ENCODE measurements at places on chromosomes 3 and 15. TPM values are rescaled to one million over a fixed set of nuclear protein-coding genes. Genes with fewer than 3 reads are reported as not detected.

DNA sequence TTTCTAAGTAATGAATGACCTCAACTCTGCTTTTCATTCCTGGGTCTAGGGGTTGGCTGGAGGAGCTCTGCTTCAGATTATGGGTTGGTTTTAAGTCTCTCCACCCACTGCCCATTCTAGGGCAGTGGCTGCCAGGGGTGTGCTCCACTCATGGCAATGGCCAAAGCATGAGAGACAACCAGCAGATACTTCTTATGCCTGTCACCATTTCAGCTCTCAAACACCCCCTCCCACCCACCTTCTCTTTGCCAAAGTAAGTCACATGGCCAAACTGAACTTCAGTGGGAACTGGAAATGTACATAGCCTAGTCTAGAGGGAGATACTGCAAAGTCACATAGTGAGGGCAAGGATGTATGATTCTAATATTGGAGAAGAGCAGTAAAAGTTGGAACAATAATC is 285.3 kb downstream of the RPLP1 start:
- peaks cover 2% of the 10 kb centered on the region for H3K36me3 ChIP-seq
- H3K4me3 ChIP-seq: no peak overlapping the region
- H3K27ac ChIP-seq: no peak overlapping the region

DNA sequence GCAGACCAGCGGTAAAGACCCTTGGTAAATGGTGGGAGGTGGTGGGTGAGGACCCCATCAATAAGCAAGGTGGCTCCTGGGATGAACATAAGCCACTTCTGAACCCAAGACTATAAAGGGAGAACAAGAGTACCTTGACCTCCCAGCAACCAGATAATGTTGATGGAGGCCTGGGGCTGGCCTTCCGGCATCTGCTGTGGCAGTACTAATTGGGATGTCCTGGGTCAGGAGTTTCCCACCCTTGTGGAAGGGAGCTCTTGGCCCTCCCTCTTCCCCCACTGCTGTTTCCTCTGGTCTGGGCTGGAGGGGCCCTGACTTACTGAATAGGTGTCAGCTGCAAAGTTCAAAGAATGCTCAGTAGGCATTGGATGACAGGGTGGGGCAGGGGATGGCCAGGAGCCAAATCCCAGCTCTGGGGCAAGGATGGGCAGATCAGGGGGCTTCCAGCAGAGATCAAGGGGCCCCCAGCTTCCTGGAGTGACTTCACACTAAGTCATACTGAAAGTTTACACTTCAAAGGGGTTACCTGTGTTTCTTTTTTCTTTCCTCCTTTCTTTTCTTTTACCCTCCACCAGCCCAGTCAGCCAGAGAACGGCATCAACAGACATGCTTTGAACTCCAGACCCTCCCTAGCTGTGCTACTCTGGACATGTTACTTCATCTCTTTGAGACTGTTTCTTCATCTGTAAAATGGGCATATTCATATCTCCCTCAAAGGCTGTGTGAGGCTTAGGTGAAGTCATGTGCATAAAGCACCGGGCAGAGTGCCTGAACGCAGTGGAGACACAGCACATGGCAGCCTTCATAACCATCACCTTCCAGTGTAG is 1.5 kb downstream of the RBP1 start:
- no peak overlapping the region for H3K4me3 ChIP-seq
- DNase-seq: no peak
- H3K36me3 ChIP-seq: no peaks in the 10 kb centered on the region
- peaks cover 40% of the 10 kb centered on the region for H3K27me3 ChIP-seq

DNA sequence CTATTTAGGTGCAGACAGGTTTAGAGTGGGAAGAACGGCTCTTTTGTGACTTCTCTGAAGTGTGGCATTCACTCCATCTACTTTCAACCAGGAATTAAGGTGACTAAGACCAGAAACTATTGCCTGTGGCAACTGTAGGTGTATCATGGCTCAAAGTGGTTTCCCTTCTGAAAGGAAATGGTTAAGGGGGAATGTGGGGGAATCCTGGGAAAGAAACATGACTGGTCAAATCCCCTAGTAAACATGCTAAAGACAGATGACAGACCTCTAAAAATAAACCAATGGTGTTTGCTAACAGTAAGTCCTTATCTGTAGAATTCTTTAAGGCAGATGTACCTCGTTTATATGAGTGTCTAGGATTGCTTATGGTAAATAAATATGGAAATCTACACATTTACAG is 56.9 kb downstream of the MEGF11 start:
- no peak for DNase-seq
- H3K4me1 ChIP-seq: no peaks in the 10 kb centered on the region
- no peaks in the 10 kb centered on the region for H3K36me3 ChIP-seq
- no peak overlapping the region for H3K27ac ChIP-seq

- DNase-seq: no peak
- H3K27ac ChIP-seq: no peak overlapping the region
- no peaks in the 10 kb centered on the region for H3K36me3 ChIP-seq
- no peak overlapping the region for H3K4me3 ChIP-seq
- H3K4me1 ChIP-seq: no peaks in the 10 kb centered on the region
Observed at GRCh38 chr15:87089551-87089950, 1009.9 kb downstream of the AGBL1 start.

BNC1 gene
- total RNA-seq: not detected

- no peaks in the 10 kb centered on the region for H3K27me3 ChIP-seq
- H3K4me1 ChIP-seq: peaks cover 48% of the 10 kb centered on the region
- peak; percentile 33 for DNase-seq
- peak overlapping the region; percentile 73 for H3K27ac ChIP-seq
- H3K36me3 ChIP-seq: peaks cover 17% of the 10 kb centered on the region
- H3K4me3 ChIP-seq: peak overlapping the region; percentile 45
Observed at GRCh38 chr3:183158551-183159006, 4.0 kb downstream of the LAMP3 start.

DNAH1 gene
- 12.2 TPM for total RNA-seq

- H3K4me1 ChIP-seq: no peaks in the 10 kb centered on the region
- peaks cover 59% of the 10 kb centered on the region for H3K36me3 ChIP-seq
- no peak for DNase-seq
- H3K27ac ChIP-seq: no peak overlapping the region
Observed at GRCh38 chr15:40010686-40011085, 28.3 kb downstream of the SRP14 start.

DNAJB11 gene
- 71.0 TPM for total RNA-seq

- H3K27ac ChIP-seq: no peak overlapping the region
- no peak overlapping the region for H3K4me3 ChIP-seq
- no peak for DNase-seq
- H3K4me1 ChIP-seq: no peaks in the 10 kb centered on the region
- H3K27me3 ChIP-seq: peaks cover 3% of the 10 kb centered on the region
Observed at GRCh38 chr3:66098436-66098835, 59.7 kb upstream of the MAGI1 start.

LEO1 gene
- 36.5 TPM for total RNA-seq

SYNPR gene
- not detected for total RNA-seq

GPR62 gene
- total RNA-seq: not detected

DNA sequence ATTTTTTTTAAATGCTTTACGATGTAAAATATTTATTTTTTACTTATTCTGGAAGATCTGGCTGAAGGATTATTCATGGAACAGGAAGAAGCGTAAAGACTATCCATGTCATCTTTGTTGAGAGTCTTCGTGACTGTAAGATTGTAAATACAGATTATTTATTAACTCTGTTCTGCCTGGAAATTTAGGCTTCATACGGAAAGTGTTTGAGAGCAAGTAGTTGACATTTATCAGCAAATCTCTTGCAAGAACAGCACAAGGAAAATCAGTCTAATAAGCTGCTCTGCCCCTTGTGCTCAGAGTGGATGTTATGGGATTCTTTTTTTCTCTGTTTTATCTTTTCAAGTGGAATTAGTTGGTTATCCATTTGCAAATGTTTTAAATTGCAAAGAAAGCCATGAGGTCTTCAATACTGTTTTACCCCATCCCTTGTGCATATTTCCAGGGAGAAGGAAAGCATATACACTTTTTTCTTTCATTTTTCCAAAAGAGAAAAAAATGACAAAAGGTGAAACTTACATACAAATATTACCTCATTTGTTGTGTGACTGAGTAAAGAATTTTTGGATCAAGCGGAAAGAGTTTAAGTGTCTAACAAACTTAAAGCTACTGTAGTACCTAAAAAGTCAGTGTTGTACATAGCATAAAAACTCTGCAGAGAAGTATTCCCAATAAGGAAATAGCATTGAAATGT is 15.6 kb downstream of the THBS1 start:
- H3K27ac ChIP-seq: no peak overlapping the region
- H3K27me3 ChIP-seq: peaks cover 6% of the 10 kb centered on the region
- DNase-seq: no peak
- peaks cover 8% of the 10 kb centered on the region for H3K36me3 ChIP-seq

- DNase-seq: no peak
- H3K27me3 ChIP-seq: no peaks in the 10 kb centered on the region
- H3K4me3 ChIP-seq: no peak overlapping the region
- H3K4me1 ChIP-seq: peaks cover 12% of the 10 kb centered on the region
Observed at GRCh38 chr15:64691896-64692565, 83.4 kb downstream of the RBPMS2 start.

- DNase-seq: no peak
- peaks cover 8% of the 10 kb centered on the region for H3K27me3 ChIP-seq
- no peak overlapping the region for H3K4me3 ChIP-seq
- no peaks in the 10 kb centered on the region for H3K4me1 ChIP-seq
Observed at GRCh38 chr3:37693511-37694283, 168.0 kb upstream of the CTDSPL start.

- H3K4me1 ChIP-seq: no peaks in the 10 kb centered on the region
- H3K27ac ChIP-seq: no peak overlapping the region
- H3K36me3 ChIP-seq: no peaks in the 10 kb centered on the region
- H3K4me3 ChIP-seq: no peak overlapping the region
- no peak for DNase-seq
- H3K27me3 ChIP-seq: peaks cover 8% of the 10 kb centered on the region
Observed at GRCh38 chr15:77531191-77532000, 101.3 kb downstream of the LINGO1 start.

DNA sequence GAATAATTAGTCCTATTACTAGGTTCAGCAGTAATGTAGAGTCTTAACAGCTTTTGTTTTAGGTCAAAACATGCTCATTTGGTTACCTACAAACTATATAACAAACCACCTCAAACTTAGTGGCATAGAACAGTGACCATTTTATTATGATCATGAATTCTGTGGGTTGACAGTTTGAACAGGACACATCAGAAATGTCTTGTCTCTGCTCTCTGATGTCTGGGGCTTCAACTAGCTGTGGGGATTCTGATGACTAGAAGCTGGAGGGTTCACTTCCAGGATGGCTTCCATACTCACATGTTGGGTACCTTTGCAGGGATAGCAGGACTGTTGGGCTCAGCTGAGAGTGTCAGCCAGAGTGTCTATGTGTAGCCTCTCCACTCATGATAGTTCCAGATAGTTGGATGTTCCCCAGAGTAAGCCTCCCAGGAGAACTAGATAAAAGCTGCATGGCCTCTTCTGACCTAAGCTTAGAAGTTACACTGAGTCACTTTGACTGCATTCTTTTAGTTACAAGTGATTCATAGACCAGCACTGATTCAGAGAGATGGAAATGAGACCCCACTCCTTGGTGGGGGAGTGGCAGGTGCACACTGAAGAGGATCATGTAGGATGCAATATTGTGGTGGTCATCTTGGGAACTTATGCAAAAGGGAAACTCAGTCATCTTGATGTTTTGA is 32.6 kb downstream of the PLCL2 start:
- H3K4me3 ChIP-seq: no peak overlapping the region
- peaks cover 9% of the 10 kb centered on the region for H3K36me3 ChIP-seq
- H3K4me1 ChIP-seq: peaks cover 25% of the 10 kb centered on the region
- H3K27ac ChIP-seq: no peak overlapping the region
- DNase-seq: no peak

- DNase-seq: no peak
- no peak overlapping the region for H3K27ac ChIP-seq
- H3K36me3 ChIP-seq: peaks cover 17% of the 10 kb centered on the region
- no peak overlapping the region for H3K4me3 ChIP-seq
- H3K27me3 ChIP-seq: no peaks in the 10 kb centered on the region
Observed at GRCh38 chr3:149816986-149817385, 4.0 kb downstream of the RNF13 start.

DNA sequence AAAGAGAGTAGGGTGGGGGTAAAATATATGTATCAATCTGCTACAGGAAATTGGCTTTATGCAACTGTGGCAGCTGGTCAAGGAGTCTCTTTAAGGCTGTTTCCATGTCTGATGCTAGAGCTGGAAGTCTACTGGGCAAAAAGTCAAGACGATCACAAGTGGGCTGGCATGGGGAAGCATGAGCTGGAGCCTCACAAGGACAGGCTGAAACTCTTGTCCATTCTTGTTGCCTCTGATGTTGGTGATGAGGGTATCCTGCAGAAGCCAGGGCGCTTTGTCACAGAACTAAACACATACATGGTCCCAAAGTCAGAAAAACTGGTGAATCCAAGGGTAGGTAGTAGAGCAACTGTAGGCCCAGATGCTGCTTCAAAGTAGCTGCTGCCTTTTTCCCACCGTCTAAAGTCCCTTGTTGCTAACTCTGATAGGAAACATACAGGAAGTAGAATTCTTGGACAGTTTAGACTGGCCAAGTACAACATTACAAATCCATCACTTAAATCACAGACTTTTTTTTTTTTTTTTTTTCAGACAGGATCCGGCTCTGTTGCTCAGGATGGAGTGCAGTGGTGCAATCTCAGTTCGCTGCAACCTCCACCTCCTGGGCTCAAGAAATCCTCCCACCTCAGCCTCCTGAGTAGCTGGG is 54.2 kb downstream of the RPL39L start:
- H3K36me3 ChIP-seq: peaks cover 15% of the 10 kb centered on the region
- peaks cover 13% of the 10 kb centered on the region for H3K4me1 ChIP-seq
- no peak overlapping the region for H3K4me3 ChIP-seq
- no peak for DNase-seq

DNA sequence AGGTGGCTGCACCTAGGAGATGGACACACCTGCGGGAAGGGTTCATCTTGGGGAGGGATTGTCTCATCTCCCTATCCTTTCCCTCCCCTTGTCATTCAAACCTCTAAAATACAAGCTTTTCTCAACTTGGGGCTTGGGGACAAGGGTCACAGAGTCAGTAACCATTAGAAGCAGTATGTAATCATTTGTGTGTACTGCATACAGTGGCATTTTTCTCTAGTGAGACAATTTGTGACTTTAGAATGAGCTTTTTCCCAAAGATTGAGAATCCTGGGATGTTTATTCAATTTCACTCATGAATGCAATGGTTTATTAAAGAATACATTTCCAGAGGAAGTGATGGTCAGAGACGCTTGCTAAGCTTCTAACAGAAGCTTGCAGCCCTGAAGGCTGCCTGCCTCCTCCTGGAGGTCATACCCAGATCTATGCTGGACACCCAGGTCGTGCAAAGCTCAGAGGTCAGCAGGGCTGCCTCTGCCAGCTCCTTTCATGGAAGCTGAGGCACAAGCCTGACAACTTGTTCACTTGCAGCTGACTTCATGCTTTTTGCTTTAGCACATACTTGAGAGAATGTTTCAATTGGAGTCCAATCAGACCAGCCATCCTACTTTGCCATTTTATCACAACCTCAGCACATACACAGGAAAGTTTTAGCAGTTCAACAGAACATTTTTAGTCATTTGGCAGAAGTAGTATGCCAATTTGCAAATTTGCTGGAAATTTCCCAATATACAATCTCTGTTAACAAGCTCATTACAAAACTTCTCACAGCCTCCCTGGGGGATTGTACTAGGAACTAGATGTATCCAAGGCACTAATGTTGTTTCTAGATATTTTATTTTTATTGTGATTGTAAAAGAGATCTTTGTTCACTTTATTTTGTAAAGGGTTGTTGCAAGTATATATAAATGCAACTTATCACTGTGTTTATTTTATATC is 25.6 kb upstream of the ALDH1L1 start:
- H3K27me3 ChIP-seq: peaks cover 12% of the 10 kb centered on the region
- no peak overlapping the region for H3K4me3 ChIP-seq
- H3K27ac ChIP-seq: no peak overlapping the region
- no peak for DNase-seq
- H3K36me3 ChIP-seq: no peaks in the 10 kb centered on the region
